Left lung (tissue), 14 donors: ENCODE measurements at places on chromosomes 11 and 22. TPM values are rescaled to one million over a fixed set of nuclear protein-coding genes. Genes with fewer than 3 reads are reported as not detected.

DNA sequence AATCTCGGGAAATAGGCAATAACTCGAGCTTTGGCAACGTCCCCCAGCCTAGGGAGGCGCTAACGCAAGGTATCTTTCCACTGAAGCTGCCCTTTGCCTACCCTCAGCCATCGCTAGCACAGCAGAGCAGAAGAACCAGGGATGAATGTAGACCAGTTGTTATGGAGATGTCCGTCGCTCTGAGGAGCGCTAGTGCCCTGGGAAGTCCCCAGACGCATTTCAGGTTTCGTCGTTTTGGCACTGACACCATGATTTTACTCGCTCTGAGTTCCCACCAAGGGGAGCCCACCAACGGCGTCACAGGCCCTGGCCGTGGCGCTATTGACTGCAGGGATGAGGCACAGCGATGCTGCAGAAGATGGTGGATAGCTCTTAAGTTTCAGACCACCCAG is 22.7 kb upstream of the BDNF start:
- no peak for DNase-seq

DNA sequence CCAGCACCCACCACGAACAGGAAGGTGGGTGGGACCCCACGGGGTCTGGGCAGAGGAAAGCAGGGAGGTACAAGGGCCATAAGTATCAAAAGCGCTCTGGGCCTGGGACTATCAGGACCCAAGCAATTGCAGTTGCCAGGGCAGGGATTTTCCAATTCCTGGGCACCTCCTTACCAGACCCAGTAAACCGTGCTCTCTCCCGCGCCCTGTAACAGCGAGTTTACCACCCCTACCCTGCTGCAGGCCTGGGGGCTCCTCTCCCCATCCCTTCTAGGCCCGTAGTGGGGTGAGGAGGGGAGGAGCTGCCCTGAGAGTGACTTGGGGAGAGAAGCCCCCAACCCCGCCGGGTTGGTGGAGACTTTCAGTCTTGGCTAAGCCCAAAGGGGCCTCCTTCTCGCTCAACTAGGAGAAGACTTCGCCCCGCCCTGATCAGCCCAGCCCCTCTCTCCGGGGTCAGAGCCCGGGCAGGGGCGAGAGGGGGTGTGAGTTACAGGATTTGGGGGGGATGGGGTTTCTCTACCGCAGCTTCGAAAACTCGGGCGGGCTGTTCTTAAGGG is 5.4 kb downstream of the PAX6 start:
- no peak for DNase-seq

Gene IGF2
- 86.7 TPM for polyA plus RNA-seq

DNA sequence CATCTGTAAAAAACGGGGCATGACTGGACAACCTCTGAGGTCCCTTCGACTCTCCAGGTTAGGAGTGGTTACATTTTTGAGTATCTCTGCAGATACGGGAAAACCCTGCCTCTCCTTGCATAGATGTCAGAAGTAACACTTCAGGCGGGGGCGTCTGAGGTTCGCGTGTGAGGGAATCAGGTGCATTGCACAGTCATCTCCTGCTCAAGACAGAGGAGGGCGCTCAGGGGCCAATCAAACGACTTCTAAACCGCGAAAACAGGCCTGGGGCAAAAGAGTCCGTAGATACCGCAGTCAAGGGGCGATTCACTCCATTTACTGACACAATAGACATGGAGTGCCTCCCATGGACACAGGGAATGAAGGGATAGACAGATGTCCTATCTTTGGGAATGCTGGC is 31.7 kb downstream of the KIRREL3 start:
- no peak for DNase-seq

GRCh38 chr11:121514432-121515334 is 61.9 kb upstream of the SORL1-AS1 start:
- DNase-seq: no peak

- DNase-seq: no peak
These were observed 98.9 kb upstream of the ISX start for GRCh38 chr22:34966980-34967565.

Gene MUC6
- polyA plus RNA-seq: 0.38 TPM
